ENCODE measurements at places on chromosomes 11 and 22.

- no peak for DNase-seq
Measured at GRCh38 chr11:45113807-45114206, 32.6 kb upstream of the PRDM11 start.

DNA sequence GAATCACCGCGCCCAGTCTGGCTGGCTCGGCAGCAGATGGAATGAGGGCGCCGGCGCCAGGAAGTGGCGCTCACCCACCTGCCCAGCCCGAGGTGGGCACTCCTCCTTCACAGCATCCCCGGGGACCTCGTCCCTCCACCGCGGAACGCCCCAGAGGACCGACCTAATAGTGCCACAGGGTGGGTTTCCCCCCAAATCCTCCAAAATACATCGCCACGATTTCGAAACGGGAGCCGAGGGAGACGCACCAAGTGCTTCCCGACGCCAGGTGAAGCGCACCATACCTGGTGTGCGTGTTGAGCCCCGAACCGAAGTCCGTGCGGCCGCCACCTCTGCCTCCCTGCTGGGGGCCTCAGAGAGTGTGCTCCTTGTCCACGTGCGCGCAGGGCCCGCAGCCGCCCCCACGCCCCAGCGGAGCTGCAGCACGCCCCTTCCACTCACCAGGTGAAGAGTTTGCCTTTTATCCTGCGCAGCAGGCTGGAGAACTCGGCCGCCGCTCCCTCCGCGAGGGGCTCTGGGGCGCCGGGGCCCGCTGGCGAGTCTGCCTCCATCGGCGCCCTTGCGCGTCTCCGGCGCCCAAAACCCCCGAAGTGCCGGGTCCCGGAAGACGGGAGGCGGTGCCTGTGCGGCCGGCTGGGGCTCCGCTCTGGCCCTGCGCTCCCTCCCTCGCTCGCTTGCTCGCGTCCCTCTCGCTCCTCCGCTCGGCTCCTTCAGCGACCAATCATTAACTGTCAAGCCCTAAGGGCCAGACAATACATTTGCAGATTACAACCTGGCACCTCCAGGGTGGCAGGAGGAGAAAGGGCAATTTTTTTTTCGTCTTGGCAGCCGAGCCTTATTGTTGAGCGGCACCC is at the start of gene SLC35F2:
Gene SLC35F2 (minus strand): TSS at position 571 of the 854 bp plus-strand sequence. CDS start 20 bp downstream, at position 551.
- DNase-seq = no peak

GRCh38 chr11:2653930-2654739 is 45.7 kb downstream of the KCNQ1OT1 start:
- DNase-seq = no peak

DNA sequence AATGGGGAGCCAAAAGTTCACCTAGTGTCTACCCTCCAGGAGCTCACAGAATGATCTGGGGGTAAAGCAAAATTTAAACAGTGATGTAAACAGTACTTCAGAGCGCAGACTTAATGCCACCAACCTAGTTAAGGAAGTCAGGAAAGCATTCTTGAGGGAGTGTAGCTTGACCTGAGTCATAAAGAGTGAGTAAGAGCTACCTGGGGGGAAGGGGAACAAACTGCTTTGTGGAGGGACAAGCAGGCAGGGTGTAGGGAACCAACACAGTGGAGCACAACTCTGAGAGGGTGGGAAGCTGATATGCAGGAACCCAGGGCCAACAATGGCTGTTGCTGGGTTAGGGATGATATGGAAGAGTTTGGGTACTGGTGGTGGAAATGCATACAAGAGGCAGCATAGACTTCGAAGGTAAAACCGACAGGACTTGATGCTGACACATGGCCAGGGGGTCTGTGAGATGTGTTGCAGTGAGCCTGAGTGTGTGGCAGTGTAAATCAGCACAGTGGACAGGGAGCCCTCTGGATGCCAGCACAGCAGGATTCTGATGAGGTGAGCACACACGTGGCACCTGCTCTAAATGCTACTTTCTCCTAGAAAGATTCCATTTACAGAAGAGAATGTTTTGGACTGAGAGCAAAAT is 58.3 kb upstream of the CYP2D6 start:
- DNase-seq = peak; percentile 16

- peak; percentile 34 for DNase-seq
Measured at GRCh38 chr11:78465169-78465942, 47.7 kb upstream of the GAB2 start.

GRCh38 chr22:31275018-31275417 is 17.3 kb downstream of the PIK3IP1 start:
- DNase-seq = no peak

DNA sequence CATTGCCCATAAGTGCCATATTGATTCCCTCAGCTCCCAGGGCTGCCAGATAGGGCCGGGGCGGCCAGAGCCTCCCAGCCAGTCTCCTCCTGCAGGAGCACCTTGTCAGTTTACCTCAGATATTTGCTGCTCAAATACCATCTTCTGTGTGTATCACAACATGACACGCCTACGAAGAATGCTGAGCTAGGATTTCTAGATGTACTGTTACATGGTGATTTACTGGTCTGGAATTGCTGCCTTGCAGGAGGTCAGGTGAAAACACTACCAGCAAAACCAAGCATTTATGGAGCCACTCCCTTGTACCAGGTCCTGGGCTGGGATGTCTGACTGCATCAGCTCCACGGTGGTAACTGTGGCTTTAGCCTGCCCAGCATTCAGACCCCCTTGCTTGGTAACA is 11.8 kb downstream of the MICAL3 start:
- no peak for DNase-seq

DNA sequence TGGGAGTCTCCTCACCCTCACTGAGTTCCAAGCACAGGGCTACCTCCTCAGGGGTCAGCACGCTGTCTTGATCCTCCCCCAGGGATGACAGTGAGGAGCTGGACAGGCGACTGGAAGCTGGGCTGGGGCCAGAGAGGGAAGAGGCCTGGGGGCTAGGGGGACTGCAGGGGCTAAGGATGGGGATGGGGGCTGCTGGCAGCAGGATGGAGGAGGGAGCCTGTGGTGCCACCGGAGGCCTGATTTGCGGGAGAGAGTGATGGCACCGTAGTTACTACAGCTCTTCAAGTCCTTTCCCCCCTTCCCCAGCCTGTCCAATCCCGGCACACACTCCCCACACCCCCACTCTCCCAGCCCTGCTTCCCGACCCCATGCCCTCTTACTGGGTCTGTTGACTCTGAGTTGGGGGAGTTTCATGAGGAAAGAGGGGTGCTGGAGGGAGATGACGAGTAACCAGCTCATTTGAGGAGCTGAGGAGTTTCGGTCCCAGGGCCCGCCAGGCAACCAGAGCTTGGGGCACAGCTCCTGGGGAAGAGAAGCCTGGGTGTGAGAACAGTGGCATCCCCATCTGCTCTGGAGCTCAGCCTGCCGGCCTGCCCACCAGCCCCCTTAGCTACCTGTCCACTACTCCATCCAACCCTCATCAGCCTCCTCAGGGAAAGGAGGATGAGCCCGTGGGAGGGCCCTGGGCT is 10.5 kb downstream of the ROBO4 start:
- DNase-seq = no peak

DNA sequence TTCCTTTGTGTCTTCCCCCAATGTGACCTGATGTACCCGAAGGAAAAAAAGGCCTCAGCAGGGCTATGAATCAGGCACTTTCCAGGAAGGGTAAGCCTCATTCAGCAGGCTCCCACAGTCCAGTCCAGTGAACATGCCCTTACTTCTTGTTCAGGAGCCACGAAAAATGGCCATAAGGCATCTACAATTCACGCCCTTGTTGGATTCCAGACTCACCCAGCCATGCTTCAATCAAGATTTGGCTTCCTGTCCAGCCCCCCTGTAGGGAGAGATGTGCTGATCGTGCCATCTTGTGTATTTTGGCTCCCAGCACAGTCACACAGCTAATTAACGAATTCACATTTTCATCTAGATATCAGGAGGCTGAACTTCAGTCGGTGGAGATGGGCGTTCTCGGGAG is 9.9 kb upstream of the KCNJ5 start:
- DNase-seq = no peak

DNA sequence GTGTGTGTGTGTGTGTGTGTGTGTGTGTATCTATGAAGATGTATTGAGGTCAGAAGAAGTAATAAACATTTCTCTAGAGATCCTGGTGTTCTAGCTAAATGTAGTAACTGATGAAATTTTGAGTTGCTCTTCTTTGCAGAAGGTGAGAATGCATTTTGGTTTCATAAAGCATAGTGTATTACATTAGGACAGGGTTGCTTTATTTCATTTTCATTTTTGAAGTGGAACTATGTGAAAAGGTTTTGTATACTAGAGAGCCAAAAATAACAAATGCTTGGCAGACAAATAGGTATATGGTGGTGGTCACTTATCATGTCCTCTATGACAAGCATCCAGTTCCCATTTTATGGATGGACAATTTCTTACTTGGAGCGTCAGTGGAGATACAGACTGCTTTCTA is 99.0 kb downstream of the CASP12 start:
- DNase-seq = no peak

GRCh38 chr11:96168623-96169022 is 174.4 kb downstream of the MAML2 start:
- DNase-seq = peak; percentile 66

DNA sequence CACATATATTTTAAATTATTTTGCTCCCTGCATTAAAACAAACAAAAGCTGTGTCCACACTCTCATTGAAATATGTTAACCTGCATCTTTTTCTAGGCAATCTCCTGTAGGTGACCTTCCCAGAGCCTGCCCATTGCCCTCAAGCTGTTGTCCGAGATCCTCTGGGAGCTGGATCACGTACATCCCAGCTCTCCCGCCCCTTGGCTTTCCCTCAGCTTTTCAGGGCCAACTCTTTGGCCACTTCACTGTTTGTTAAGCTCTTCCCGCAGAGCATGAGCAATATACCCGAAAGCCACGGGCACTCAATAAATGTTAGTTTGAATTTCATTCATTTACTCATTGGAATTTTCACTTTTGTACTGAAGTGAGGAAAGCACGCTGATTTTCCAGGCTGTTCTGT is 32.2 kb downstream of the ELMOD1 start:
- no peak for DNase-seq

GRCh38 chr11:76668362-76669155 is 2.0 kb downstream of the LRRC32 start:
- no peak for DNase-seq

GRCh38 chr22:49833340-49834007 is 5.8 kb upstream of the BRD1 start:
- no peak for DNase-seq

DNA sequence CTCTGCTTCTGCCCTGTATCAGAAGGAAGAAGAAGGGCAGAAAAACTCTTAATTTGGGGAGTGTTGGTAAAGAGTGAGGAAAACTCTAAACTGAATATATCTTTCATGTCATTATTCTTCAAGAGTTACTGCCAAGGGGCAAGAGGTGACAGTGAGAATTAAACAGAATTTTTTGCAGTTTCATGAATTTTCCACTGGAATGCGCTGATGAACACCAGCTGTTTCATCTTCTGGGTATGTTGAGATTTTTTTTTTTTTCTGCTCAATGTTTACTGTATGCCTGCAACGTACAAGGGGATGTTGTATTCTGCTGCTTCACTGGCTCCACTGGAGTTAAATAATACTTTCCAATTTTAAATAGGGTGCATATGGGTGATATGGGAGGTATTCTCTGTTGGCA is 117.8 kb downstream of the FAM76B start:
- DNase-seq = no peak

Data from HL-60 (cell line).